Left kidney (tissue), 8 donors: ENCODE measurements at places on chromosomes 1 and 21. TPM values are rescaled to one million over a fixed set of nuclear protein-coding genes. Genes with fewer than 3 reads are reported as not detected.

- DNase-seq: no peak
These were observed 27.7 kb downstream of the TEX35 start for GRCh38 chr1:178540646-178541045.

- no peak for DNase-seq
These were observed 11.3 kb upstream of the PPIE start for GRCh38 chr1:39727221-39727931.

DNA sequence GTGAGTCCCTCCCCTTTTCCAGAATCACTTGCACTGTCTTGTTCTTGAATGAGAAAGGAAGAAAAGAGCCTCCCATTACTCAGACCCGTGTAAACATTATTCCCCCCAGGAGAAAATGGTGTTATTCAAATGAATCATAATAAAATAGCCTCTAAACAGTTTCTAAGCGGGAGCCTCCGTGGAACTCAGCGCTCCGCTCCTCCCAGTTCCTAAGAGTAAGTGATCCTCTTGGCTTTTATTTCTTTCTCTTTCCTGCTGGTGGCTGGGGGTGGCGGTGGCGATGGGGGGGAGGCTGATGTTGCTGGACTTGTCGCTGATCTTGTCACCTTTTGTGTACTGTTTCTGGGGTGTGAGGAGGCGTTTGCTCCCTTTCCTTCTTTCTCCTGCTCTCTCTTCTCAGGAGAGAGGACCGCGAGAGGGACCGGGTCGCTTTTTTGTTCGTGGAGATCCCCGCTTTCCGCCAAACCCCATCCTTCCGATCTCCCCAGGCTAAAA is 781 bp downstream of the PROX1 start:
- DNase-seq: peak; percentile 61

- DNase-seq: no peak
These were observed 43.8 kb upstream of the SELENON start for GRCh38 chr1:25756215-25756614.

DNA sequence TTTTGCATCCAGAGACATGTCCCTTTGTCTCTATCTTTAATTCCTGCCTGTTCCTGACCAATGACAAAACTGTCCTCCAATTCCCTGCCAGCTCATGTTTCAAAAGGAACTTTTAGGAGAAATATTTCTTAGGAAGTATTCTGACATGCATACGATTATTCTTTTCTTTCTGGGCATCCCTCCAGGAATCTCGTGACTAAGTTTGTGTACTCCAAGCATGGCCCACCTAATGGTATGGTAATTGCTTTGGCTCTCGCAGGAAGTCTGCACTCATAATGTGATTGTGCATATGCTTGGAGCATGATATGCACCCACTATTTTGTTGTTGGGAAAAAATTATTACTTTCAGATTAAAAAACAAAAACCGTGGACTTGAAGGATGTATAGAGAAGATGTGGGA is 256.4 kb downstream of the PRDM2 start:
- peak; percentile 39 for DNase-seq

- DNase-seq: no peak
These were observed 47.8 kb downstream of the SELENOF start for GRCh38 chr1:86865973-86866637.

GRCh38 chr1:88150330-88150729 is 533.7 kb upstream of the PKN2 start:
- DNase-seq: no peak

DNA sequence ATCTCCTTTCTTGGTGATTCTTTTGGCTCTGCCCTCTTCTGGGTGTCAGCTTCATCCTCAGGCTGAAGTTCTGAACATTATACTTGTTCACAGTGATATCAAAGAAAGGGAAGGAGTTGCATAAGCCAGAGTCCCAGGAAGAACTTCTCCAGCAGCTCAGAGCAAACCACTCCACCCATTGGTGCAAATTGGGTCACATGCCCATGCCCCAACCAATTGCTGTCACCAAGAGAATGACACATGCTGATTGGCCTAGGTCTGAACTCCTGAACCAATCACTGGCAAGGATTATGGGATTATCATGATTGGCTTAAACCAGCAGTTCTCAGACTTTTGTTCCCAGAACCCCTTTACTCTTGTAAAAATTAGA is 256.5 kb upstream of the TMEM51 start:
- no peak for DNase-seq

DNA sequence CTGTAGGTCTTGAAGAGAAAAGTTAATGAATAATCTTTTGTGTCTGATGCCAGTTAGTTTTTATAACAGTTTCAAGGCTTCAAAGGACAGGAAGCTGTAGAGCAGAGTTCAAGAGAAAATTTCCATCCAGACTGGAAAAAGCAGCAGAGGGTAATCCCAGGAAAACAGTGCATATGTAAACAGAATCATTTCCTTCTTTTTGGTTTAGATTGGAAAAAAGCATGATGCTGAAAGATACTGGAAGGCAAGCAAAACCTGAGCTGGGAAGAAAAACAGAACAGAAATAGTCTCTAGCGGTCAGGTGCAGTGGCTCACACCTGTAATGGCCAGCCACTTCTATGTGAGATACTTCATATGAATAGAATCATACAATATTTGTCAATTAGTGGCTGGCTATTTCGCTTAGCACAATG is 71.9 kb downstream of the ZSWIM5 start:
- DNase-seq: peak; percentile 35

DNA sequence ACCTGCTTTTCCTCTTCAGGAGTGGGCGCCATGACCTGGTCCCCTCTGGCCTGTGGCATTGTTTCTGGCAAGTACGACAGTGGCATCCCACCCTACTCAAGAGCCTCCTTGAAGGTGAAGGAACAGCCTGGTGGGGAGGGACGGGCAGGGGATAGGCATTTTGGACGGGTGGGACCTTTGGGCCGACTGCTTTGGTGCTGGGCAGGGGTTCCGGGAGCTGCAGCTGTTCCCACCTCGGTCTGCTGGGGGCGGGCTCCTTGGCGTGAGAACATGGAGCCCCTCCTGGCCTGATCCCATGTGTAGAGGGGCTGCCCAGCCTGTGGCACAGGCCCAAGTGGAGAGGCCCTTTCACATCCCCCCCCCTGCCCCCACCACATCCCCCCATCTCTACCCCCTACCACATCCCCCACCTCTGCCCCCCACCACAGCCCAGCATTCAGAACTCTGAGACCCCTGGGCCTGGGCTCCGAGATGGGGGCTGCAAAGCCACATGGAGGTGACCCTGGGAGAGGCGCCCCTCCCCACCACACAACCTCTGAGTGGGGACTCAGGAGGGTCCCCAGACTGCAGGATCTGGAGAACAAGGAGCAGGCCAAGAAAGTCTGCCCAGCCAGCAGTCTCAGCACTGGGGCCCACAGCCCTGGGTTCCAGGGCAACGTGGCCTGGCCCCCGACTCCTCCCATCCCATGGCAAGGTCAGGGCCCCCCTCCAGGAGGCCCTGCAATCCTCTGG is 50.0 kb downstream of the KCNAB2 start:
- DNase-seq: no peak

GRCh38 chr1:155645034-155645598 is 35.1 kb downstream of the MSTO1 start:
- DNase-seq: no peak

DNA sequence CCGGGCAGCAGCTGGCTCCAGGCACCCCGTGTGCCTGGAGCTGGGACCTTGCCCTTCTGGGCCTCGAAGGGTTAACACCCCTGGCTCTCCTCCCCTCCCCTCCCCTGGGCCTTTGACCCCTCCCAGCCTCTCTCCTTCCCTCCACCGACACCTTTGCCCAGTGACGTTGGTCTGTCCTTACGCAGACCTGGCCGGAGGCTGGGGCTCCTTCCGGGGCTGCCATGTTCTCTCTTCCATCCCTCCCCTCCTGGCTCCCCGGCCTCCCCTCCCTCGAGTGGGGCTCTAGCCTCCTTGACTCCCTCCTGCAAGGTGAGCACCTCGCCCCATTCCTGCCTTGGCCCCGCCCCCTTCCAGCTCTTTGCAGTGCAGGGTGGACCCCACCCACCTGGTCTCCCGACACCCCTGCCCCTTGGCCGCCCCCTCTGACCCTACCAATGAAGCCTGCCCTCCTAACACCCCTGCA is at the start of gene TMEM82:
TMEM82 (plus strand) TSS at position 161 of the 463 bp plus-strand sequence; CDS start at position 222, 61 bp downstream.
- no peak for DNase-seq

DNA sequence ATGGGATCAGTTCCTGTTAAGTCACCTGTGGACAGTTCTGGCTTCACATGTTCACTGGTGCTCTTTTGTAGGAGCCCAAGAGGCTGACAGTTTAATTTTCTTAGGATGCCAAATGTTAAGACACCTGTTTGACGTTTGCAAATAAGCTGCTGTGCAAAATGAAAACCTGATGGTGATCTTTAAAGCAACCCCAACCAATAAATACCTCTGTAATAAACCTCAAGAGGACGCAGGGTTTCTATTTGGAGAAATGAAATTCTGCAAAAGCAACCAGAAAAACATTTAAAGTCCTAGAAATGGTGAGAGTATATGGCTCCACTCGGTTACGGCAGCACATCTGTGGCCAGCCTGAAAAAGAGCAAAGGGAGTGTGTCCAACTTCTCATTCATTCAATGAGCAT is 5.7 kb upstream of the RHEX start:
- DNase-seq: no peak

DNA sequence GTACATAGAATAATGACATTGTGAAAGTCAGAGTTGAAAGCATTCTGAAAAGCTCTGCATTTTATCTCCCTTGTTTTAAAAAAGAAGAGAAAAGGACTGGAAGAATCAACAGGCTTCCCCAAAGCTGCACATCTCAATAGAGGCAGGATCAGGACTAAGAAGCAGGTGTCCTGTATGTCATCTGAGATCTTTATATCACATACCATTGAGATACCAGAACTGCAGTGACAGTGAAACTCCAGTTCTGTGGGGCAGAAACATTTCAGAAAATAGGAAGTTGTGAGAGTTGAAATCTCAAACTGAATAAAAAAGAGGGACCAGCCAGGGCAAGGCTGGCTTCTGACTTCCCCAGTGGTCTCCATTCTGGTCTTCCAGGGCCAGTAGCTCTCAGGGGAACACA is 33.0 kb upstream of the SH2D1B start:
- no peak for DNase-seq

Gene AADACL4
- polyA plus RNA-seq: 1.8 TPM

Gene IVL
- 0.23 TPM for polyA plus RNA-seq

Gene CFHR1
- 0.42 TPM for polyA plus RNA-seq

Gene VTCN1
- polyA plus RNA-seq: 24.9 TPM

Gene PIK3CD
- polyA plus RNA-seq: 7.0 TPM

Gene ELAPOR1
- polyA plus RNA-seq: 1.6 TPM
